ENCODE measurements at places on chromosomes 4 and X.

DNA sequence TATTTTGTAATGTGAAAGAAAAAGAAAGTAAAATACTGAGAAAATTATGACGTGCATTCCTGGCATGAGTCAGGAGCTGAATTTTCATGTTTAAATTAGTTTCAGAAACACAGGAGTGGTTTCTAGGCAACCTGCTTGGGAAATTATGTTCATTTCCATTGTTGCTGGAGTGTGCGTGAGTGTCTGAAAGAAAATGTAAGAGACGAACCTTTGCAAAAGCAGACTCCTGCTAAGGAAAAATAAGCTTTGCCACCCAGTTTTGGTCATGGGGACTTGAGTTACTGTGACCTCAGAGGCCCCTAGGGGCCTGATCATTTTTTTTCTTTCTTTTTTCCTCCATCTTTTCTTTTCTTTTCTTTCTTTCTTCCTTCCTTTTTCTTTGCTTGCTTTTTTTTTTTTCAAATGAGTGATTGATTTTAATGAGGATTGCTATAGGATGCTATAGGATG, 18.8 kb upstream of the CHRNA9 start:
- no peak for DNase-seq

DNA sequence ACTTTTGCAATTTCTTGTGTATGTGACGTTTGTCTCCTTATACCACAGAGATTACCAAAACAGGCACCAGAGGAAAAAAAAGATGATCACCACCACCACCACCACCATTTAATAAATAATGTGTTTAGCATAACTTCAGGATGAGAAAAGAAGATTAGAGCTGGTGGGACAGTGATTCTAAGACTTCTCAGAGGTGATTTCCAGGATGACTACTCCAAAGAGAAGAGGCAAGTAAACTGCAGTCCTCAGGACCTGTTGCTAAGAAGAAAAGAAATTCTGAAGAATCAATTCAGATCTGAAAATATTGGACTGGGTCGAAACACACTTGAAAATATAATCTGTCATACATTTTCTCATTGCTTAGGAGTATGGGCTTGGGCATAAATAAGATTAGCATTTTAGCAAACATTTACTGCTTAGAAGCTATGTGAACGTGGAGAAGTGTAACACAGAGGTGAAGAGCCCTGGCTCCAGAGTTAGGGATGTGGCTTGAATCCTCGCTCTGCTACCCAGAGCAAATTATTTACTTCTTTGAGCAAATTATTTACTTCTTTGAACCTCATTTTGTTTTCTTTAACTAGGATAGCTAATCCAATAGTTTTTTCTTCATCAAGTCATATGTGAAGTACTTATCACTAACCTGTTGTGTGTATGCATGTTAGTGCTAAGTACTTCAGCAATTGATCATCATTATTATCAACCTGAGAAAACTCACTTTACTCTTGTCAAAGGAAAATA, 10.5 kb upstream of the YTHDC1 start:
- no peak for DNase-seq

GRCh38 chr4:99622341-99622740, 35.3 kb downstream of the C4orf54 start:
- DNase-seq = no peak

- DNase-seq = no peak
These were observed 213.3 kb upstream of the MAB21L2 start for GRCh38 chr4:150368667-150369066.

- no peak for DNase-seq
These were observed 208.1 kb downstream of the BMPR1B start for GRCh38 chr4:94965852-94966251.

GRCh38 chr4:2849267-2850152, 5.9 kb downstream of the ADD1 start:
- DNase-seq = no peak

DNA sequence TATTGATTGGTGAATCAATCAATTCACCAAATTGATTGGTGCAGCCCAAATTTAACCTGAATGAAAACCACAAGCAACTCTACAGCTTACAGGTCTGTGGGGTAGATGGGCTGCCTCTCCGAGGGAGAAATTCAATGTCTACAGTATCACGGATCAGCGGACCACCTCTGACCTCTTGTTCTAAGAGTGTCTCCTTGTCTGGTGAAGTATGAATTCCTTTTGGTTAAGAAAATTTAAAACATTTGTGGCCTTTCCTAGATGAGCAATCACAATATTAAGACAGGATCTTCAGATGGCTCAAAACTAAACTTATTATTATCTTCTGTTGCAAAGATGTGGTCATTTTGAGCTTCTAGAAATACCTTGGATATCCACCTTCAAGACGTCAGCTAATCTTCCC, 153.3 kb downstream of the IL15 start:
- no peak for DNase-seq

DNA sequence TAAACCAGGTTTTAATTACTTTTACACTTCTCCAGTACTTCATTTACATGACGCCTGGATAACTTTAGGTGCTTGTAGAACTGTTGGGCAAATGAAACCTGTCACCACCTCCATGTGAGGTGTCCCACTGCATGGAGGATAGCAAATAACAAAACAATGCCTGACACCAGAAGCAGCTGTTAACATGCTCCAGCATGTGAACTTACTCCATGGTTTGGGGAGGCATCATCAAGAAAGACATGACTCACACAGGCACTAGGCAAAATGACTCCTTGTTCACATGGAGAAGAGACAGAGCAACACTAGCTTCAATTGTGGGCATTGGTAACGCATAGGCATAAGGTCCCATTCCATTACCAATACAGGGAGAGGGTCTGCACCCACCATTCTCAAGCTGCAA, 198.1 kb upstream of the F9 start:
- no peak for DNase-seq

DNA sequence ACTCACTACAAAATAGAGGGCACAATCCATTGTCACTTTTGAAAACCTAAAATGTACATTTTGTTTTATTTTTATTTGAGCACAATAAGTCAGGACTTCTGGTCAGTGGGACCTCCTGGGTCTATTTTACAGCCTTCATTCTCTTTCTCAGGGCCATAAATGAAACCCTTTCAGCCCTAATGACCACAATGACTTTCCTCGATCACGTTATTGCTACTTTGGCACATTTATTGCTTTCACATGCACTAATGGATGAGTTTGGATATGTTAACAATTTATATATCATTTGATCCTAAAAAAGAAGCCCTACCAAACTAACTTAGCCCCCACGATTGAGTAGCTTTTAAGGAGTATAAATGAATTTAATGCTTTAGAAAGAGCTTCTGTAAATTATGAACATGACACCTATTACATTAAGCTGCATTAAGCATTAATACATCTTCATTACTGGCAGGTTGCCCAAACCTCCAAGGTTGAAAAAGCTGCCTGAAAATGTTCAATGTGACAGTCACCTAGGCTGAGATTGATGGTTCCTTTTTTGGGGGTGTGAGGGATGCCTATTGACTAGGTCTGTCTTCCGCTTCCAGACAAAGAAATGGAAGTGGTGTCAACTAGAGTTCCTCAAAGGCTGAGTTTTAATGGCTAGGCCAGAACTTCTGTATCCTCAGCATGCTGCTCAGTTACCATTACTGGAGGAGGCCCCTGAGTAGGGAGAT, 296.4 kb downstream of the GPAT3 start:
- DNase-seq = no peak

- no peak for DNase-seq
These were observed 96.1 kb downstream of the AFF1 start for GRCh38 chr4:87030755-87031441.

DNA sequence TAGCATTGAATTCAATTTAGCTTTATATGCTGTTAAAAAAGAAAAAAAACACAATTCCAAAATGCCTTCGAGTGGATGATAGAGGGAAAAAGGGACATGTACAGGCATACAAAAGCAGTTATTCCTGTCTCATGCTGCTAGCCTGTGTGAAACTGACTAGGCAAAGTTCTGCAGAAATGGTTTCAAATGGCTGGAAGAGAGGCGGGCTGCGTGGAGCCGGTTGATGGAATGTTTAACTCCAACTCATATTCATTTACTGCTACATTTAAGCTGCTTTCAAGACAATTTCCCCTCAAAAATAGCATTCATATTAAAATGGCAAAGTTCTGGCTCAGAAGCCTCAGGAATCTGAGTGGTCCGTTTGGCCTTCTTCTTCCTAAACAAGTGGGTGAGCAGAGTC, 143.8 kb upstream of the PPARGC1A start:
- DNase-seq = no peak

- DNase-seq = no peak
These were observed 1.5 kb upstream of the SEC31A start for GRCh38 chr4:82892467-82892802.

GRCh38 chr4:53380221-53380620, 2.8 kb downstream of the FIP1L1 start:
- DNase-seq = no peak

DNA sequence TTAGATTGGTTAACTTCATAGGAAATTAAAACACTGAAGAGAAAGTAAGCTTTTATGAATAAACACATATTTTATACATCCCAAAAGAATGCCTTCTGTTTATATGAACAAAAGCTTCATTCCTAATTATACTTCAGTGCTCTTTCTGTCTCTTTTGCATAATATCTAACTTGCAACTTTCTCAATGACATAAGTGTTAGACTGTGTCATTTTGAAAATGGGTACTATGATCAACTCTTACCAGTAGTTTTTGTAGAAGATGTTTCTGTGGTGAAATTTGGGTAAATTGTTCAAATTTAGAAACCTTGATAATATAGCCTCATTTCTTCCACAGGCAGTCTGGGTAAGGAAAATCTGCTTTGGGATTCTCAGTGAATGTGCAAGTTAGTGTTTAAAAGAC, 991.4 kb downstream of the CCSER1 start:
- DNase-seq = no peak

DNA sequence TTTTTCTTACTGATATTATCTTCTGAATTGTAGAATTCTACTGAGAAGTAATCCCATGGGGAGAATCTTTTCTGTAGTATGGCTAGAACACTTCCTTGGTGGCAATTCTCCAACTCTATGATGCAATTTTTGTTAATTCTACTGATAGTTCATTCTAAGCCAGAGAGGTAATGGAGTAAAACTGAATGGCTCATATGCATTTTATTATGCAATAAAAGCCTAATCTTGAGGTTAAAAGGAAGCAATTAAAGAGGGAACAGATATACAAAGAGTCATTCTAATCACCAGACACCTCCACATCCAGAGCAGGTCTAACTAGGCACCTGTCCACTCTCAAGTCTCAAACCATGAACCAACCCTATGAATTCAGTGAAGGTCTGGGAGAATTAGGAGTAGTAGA, 9.7 kb downstream of the RAP2C start:
- DNase-seq = no peak

GRCh38 chr4:70559211-70559830, 32.7 kb upstream of the AMBN start:
- no peak for DNase-seq

GRCh38 chr4:166724369-166724768, 509.9 kb downstream of the SPOCK3 start:
- DNase-seq = no peak

DNA sequence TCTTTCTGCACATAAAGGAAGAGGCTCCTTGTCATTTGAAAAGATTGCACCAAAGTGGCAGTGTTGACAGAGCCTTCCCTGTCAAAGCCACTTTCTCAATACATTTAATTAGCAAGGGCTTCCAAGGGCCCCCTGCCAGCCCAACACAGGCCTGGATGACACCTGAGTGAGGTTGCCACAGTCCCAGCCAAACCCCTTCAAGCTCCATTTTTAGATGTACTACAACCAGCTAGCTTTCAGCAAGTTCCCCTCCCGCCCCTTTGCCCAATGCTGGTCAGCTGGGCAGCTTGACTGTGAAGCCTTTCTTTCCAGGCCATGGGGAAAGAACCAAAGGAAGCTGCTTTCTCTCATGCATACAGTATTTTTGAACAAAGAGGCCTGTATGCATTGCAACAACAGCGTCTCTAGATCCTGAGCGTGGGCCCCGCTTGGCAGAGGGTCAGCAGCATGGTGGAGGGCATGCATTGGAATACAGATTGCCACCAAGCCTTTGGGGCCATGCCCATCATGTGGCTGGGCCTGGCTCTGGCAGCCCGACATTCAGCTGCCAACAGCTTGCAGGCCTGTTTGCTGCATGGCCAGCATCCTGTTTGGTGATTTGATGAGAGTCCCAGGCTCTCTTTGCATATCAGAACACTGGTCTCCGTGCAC, 261.1 kb upstream of the GATB start:
- no peak for DNase-seq

DNA sequence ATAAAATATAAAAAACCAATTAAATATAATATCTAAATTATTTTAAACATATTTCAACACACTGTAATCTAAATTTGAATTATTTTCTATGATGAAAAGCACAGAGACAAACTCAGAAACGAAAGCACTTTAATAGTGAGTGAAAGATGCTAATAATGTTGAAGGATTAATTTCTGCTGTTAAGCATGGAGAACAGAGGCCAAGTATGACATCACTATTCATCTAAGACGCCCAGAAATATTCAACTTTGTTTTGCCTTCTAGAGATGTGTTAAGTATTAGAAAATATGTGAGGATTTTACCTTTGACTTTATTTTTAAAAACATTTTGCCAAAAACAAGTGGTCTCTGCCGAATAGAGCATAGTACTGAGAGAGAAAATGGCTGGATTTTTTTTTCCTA, 19.3 kb downstream of the ARHGEF6 start:
- no peak for DNase-seq

- no peak for DNase-seq
These were observed 306.8 kb downstream of the PDHA2 start for GRCh38 chr4:96146686-96147085.

- no peak for DNase-seq
These were observed 139.3 kb downstream of the AFF1 start for GRCh38 chr4:87074121-87074488.

GRCh38 chr4:132709056-132709455, 440.0 kb upstream of the PCDH10 start:
- no peak for DNase-seq

DNA sequence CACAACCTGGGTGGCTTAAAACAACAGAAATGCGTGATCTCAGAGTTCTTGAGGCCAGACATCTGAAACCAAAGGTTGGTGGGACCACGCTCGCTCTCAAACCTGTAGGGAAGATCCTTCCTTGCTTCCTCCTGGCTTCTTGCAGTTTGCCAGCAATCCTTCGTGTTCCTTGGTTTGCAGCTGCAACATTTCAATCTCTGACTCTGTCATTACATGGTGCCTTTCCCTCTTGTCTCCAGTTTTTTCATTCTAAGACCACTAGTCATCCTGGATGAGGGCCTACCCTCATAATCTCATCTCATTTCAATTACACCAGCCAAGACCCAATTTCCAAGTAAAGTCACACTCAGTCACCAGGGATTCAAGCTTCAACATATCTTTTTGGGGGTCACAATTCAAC, 388.0 kb downstream of the GPM6A start:
- DNase-seq = no peak

DNA sequence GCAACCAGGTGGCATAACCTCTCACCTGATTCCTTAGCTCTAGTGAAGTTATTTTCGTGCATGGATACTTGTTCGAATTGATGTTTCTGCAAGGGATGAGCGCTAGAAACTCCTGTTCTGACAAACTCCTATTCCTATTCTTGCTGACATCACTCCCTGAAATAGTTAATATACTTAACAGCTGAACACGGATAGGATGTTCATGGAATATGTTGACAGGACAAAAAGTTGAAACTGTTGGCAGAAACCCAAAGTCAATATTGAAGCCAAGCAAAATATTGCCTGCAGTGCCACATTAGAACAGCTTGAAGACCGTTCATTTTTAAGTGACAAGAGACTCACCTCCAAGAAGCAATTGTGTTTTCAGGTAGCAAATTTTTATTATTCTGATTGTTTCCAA, at the start of gene KLKB1:
KLKB1 (plus strand) TSS at position 287 of the 400 bp plus-strand sequence. CDS start 689 bp downstream, outside the sequence.
- DNase-seq = no peak

GRCh38 chr4:7761312-7761711, 178.3 kb downstream of the AFAP1 start:
- DNase-seq = no peak
